ENCODE measurements at places on chromosomes 11 and 22.

DNA sequence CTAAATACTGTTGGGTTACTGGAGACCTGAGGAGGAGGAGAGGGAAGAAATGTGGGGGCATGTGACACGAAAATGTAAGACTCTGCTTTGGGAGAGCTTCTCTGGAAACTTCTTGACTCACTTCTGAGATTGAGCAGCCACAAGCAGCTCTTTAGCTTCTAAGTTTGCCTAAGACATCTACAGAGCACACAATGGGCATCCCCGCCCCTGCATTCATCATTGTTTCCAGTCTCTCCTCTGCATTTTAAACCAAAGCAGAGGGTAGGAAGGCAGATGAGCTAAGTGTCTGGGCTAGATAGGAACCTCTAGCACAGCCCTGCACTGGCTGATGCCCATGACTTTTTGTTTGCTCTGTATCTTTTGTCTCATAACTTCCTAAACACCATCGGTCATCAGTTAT, 2.1 kb upstream of the OR52D1 start:
- no peak for DNase-seq

- no peak for DNase-seq
These were observed 425.4 kb downstream of the JRKL start for GRCh38 chr11:96815236-96815635.

GRCh38 chr11:111944139-111944538, 7.0 kb downstream of the DIXDC1 start:
- no peak for DNase-seq

DNA sequence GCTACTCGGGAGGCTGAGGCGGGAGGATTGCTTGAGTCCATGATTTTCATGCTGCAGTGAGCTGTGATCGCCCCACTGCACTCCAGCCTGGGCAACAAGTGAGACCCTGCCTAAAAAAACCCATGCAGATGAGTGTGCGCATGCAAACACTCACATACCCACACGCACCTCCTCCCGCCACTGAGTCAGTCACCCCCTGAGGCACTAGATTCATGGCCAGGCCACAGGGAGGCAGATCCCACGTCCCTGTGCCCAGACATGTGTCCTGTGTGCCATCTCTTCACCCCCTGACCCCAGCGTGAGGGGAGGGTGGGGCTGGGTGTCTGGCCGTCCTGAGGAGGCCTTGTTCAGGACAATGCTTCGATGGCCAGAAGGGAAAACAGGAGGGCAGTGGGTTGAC, 15.5 kb downstream of the RELT start:
- DNase-seq: no peak

DNA sequence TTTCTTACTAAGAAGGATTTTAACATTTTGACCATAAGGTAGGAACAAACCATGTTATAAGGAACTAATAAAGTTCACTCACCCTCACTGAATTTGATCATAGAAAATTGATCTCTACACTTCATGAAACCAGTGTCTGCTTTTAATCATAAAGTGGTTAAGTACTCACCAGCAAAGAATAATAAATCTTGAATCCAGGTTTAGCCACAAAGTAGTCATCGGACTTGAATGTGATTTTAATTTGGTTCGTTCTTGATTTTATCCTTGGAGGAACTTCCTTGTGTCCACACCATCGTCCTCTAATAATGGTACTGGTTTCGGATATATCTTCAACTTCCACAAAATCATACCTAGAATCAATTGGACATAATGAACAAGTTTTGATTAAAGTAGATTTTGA, 40.5 kb upstream of the DDI1 start:
- DNase-seq: no peak

GRCh38 chr22:44338906-44339305, 26.2 kb upstream of the SHISAL1 start:
- DNase-seq: no peak

DNA sequence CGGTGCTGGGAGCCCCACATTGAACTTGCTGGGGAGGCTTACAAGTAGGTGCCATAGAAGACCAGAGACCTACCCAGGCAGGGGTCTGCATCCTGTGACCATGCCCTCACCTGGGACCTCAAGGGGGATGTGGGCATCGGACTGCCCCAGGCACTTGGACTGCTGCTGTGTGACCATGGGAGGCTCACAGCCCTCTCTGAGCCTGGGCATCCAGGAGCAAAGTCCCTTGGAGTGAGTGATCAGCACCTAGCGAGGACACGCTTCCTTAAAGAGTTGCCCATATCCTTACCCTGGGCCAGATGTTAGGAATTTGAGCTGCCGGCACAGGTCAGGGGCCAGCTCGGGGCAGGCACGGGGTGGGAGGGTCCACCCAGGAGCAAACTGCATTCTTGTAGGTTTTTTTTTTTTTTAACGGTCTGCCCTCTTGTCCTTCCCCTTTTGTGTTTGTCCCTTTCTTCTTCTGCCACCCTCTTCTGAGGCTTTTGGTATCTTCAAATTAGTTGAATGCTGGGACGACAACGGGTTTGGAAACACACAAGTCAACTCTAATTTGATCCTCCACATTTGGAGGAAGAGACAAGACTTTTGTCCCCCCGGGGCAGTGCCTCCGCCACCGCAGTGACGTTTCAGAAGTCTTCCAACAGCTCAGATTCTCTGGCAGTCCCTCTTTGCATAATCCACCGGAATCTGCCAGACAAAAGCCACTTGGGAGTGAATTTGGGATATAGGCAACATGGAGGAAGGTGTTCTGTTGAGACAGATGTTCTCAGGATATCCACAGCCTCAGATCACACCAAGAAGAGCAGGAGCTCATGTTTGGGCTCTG, 46.1 kb upstream of the LINC01488 start:
- DNase-seq: no peak

- no peak for DNase-seq
These were observed 18.1 kb downstream of the TBC1D10A start for GRCh38 chr22:30308518-30309230.

DNA sequence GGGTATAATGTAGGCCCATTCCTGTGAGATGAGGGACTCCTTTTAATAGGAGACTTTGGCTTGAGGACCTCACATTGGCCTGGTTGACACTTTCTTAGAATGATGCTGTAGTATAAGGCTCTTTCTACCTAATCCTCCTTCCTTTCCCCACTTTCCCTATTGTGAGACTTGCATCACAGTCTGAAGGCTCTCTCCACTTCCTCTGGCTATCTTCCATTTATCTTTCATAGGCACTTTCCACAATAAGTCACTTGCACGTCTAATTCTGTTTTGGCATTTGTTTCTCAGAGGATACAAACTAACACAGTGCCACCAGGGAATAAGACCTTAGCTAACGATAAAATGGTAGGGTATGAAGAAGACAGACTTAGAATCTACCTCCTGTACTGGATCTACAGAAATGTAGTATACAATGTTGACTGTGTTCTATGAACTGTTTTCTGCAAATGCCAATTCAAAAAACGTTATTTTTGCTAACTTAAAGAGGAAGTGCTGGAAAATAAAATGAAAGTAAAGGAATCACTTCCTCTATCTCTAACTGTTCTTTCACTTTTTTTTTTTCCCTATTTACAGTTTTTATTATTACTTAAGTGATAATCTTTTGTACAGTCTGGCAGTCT, 17.9 kb upstream of the PDE3B start:
- DNase-seq: no peak

DNA sequence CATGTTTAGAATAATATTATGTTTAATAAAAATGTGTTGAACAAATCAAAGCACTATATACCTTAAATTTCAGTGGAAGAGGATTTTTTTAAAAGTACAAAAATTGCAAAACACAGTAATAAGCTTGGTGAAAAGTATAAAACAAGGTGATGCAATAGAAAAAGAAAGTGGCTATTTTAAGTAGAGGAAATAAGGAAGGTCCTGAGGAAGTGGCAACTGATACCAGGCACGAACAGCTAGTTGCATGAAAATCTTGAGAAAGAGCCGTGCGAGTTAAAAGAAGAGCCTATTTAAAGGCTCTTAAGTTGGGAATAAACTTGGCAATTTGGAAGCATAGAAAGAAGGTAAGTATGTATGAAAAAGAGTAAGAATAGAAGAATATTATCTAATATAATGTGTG, 1679.3 kb downstream of the LRRC4C start:
- DNase-seq: no peak

GRCh38 chr22:21970800-21971617, 11.6 kb downstream of the TOP3B start:
- DNase-seq: no peak

- no peak for DNase-seq
These were observed 35.2 kb downstream of the MAML2 start for GRCh38 chr11:96307776-96308140.

Measured in activated T-cell treated with anti-CD3 and anti-CD28 coated beads for 1 hour (primary cell).